ENCODE measurements at places on chromosomes 1 and 21.

DNA sequence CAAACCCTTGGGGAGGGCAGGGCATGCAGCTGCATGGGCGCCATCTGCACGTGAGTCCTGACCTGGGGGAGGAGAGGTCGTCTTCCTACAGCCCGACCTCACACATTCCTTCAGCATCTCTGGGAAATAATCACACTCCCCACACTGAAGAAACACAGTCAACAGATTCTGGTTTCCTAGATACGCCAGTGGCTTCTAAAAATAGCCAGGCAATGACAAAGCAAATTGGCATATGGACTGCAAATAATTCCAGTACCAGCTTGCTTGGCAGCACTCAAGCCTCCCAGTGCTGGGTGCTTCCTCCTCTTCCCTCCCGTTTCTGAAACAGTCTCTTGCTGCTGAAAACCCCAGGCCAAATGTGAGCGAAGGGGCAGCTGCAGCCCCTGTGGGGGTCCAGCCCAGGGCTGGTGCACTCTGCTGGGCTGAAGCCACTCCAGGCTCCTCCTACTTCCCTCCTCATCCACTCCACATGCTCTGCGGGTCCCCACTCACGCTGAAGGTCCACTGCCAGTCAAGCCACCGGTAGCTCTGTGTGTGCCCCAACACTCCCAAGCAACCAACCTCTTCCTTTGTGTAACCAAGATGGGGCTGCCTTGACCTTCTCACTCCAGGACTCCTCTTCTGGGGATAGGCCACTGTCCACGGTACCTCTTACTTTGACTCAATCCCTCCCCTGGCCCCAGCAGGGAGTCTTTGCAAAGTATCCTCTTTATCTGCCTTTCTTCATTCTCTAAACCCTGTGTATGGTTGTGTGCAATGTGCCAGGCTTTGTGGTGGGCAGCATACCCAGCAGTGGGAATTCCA, 69.0 kb downstream of the KCND3 start:
- no peak for DNase-seq

DNA sequence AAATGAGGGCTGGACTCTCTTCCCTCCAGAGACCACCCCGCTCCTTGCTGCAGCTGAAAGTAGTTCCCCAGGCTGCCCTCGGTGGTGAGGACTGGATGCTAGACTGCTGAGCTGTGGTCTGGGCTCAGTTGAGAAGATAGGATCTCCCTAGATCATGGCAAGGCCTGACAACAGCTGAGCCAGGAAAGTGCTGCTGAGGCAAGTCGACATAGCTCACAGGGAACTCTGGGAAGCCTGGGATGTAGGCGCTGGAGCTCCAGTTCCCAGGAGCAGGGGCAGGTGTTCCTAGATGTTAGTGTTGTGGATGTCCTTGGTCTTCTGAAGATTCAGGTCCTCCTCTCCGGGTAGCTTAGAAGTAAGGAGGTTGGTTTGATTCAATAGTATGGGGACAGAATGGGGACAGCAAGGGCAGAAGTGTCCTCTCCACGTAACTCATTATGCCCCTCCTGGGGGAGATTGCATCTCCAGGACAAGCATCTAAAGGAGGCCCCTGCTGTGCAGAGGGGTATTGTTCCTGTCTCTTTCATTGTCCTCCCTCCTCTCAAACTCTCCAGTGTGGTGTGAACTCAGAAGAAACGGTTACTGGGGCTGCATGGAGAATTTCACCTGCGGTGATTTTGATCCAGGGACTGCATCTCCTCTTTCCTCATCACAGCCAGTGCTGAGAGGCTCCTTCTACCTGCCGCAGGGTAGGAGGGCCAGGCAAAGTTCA, 3.7 kb downstream of the CYB561D1 start:
- DNase-seq, result no peak

GRCh38 chr1:245356891-245357585, 202.3 kb downstream of the KIF26B start:
- no peak for DNase-seq

GRCh38 chr1:237179503-237179902, 137.5 kb downstream of the RYR2 start:
- no peak for DNase-seq

DNA sequence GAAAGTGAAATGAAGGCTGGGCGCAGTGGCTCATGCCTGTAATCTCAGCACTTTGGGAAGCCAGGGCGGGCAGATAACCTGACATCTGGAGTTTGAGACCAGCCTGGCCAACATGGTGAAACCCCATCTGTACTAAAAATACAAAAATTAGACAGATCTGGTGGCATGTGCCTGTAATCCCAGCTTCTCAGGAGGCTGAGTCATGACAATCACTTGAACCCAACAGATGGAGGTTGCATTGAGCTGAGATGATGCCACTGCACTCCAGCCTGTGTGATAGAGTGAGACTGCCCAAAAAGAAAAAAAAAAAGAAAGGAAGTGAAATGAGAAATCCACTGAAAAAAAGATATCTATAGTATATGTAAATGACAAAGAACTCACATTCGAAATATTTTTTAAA, 439.9 kb downstream of the DISC1 start:
- no peak for DNase-seq

DNA sequence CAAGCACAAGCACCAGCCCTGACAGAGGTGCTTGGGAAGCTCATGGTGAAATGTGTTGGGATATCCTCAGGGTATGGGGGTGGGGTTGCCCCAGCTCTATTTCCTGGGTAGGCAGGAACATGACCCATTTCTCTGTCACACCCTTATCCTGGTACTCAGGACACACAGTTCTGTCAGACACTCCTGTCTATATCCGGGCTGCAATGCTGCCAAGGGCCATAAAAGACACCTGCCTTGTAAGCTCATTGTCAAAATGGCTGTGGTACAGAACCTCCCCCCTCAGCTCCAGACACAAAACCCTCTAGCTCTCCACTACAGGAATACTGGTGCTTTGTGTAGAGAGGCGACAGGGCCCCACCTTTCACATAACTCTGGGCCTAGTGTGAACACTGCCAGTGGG, 636.7 kb downstream of the PLA2G4A start:
- DNase-seq, result no peak

DNA sequence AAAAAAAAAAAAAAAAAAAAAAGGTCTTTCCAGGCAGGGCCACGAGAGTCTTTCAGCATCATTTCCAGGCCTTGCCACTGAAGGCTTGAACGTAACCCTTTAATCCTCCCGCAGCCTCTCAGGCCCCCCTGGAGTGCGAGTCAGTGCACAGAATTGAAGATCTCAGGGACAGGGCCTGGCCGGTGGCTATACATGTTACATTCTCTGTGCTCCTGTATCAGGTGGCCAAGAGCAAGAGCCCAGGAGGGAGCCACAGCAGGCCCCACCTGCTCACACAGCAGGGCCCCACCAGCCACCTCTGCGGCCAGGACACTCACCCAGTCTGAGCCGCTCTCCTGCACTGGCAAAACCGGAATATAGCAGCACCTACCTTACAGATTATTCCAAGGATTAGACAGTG, 34.1 kb upstream of the SLC25A33 start:
- no peak for DNase-seq

GRCh38 chr1:1890506-1891348, at the start of gene GNB1:
Gene GNB1 (minus strand): TSS chr1:1891087. CDS start chr1:1825453, 65,634 bp downstream.
- peak; percentile 86 for DNase-seq

DNA sequence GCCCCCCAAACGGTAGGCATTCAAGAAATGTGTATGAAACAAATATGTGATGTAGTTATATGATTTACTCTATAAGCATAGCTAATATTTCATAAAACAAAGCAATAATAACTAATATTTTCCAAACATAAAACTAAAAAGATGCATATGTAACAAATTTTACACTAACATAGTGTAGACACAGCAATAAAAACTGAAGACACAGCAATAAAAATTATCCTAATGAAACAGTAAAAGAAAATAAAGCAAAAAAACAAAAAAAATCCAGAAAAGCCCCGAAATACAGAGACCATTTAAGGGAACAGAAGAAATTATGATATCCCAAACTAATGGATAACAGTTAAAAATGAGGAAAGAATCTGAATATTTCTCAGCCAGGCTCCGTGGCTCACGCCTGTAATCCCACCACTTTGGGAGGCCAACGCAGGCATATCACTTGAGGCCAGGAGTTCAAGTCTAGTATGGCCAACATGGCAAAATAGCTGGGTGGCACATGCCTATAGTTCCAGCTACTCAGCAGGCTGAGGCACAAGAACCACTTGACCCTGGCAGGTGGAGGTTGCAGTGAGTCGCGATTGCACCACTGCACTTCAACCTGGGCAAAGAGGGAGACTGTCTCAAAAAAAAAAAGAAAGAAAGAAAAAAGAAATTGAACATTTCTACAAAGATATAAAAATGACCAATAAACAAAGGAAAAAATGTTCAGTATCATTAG, 38.2 kb upstream of the PSMG1 start:
- no peak for DNase-seq

DNA sequence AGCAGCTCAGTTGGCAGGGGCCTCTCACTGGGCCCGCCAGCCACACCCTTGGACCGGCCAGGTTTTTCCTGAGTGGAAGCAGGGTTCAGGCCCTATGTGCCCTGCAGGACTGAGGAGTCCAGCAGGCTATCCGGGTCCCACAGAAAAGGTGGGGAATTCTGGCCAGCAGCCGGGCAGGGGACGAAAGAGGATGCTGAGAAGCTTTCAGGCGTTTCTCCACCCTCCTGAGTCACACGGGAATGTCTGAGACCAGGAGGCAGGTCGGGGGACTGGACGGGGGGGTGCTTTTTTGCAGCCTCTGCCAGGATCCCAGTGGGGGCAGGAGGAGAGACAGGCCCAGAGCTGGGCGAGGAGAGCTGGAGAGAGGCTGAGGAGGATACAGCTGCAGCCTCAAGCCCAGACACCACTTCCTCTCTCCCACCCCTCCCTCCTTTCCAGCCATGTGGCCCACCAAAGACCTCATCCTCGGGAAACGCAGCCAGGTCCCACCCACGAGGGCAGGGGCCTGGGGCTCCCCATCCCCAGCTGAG, 105.4 kb downstream of the SPSB1 start:
- DNase-seq, result peak; percentile 99

- no peak for DNase-seq
Measured at GRCh38 chr1:84202126-84202525, 58.1 kb downstream of the PRKACB start.

DNA sequence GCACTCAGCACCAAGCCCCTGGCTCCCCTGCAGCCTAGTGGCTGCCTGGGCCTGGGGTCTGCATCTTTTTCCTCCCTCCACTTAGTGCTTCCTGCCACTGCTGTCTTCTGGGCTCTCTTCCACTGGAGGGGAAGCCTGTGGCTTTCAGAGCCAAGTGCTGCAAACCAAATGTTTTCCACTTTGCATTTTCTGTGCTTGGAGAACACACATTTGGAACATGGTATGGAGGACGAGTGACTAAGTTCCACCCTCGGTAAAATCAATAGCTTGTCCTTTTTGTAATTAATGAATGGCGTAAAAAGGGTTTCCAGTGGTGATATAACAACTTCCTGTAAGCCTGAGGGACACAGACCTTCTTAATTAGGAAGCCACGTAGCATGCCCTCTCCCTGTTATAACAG, 10.1 kb upstream of the GPR153 start:
- DNase-seq, result no peak

GRCh38 chr1:52413410-52413989, 9.1 kb downstream of the PRPF38A start:
- DNase-seq, result no peak

GRCh38 chr1:86352086-86352485, 44.0 kb downstream of the ODF2L start:
- DNase-seq, result no peak

GRCh38 chr21:38841472-38841871, 35.7 kb downstream of the ETS2 start:
- DNase-seq, result no peak

DNA sequence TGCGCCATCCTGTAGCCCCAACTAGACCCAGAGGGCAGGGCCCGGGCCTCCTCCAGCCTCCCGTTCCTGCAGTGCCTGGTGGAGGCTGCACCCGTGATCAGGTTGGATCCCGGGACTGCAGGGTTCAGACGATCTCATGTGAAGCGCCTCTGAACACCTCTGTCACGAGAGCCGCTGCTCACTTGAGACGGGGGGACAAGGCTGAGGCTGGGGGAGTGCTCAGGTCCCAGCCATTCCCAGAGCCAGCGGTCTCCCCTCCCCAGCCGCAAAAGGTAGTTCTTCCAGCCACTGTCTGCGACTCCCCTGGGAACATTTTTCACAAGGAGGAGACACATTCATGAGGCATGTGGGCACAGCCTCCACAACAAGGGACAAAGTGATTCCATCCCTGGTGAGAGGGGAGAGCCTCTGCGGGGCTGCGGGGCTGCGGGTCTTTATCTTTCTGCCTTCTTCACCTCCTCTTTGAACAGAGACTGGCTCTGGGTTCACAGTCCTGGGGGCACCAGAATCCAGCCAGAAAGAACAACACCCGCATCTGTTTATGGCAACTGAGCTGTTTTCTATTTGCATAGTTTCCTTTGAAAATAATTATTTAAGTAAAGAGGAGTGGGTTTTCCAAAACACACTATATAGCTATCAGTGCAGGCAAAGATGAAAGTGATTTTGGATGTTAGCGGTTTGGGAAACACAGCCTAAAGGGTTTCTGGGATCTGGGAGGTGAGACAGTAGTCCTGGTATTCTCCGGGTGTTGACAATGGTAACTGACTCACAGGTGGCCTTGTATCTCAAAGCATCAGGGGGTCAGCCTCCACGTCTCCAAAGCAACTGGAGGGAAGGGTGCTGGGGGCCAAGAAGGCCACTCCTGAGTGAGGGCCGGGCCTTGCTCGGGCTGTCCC, 13.0 kb upstream of the LDLRAP1 start:
- DNase-seq, result no peak

DNA sequence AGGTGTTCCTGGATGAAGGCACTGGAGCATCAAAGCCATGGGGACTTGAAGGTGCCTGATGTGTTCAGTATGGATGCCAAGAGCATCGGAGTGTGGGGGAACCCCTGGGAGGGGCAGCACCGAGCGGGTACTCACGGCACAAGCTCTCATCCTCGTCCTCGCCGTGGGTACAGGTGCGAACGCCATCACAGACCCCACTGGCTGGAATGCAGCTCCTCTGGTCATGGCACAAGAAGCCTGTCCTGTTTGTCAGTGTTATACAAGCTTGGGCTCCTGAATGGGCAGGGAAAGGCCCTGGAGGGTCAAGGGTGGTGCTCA, 6.0 kb downstream of the LDLRAD1 start:
- DNase-seq, result no peak

GRCh38 chr1:171868217-171868803, 27.0 kb downstream of the DNM3 start:
- DNase-seq, result peak; percentile 80

GRCh38 chr1:228085287-228085951, 2.9 kb downstream of the ARF1 start:
- peak; percentile 74 for DNase-seq

- DNase-seq, result no peak
Measured at GRCh38 chr1:18302788-18303413, 177.8 kb upstream of the KLHDC7A start.

GRCh38 chr1:61926597-61926996, 184.3 kb downstream of the PATJ start:
- DNase-seq, result no peak

- peak; percentile 5 for DNase-seq
Measured at GRCh38 chr1:53572815-53573173, 113.6 kb downstream of the DMRTB1 start.
